SK-N-MC (cell line): ENCODE measurements at places on chromosomes 11 and 22.

DNA sequence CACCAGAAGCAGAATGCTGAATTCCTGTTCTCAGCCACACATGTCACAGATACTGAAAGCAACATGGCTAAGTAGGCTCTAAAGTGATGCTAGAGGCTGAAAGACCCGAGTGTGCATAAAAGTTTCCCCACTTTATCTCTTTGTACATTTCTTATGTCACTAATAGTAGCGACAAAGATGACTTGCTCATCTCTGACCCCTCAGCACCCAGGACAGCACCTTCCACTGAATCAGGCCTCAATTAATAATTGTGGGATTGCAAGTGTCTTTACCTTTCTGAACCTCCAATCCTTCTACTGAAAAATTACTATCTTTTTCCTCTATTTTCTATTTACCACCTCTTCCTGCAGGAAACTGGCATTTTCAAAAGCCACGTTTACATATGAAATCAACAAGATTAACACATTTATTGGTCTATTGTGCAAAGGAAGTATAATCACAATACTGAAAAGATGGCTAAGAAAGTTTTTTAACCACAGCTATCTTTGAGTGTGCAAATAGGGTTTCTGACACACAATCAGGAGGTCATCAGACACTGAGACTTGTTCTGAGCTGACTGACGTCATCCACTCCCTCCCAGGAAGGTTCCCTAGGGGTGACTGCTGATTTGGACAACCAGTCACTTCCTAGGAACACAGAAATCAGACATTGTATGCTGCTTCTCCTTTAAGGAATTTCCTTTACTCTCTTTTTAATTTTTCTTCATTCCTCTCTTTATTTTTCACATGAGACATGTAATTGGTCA is 213.9 kb upstream of the ISX start:
- DNase-seq = no peak

- DNase-seq = no peak
Measured at GRCh38 chr11:88295028-88295427, 42.5 kb downstream of the CTSC start.

GRCh38 chr11:125951731-125952130 is 5.9 kb downstream of the VSIG10L2 start:
- no peak for DNase-seq

GRCh38 chr22:46572911-46573780 is 35.7 kb upstream of the CELSR1 start:
- DNase-seq = no peak

- no peak for DNase-seq
Measured at GRCh38 chr22:39486951-39487825, 14.9 kb upstream of the MIEF1 start.

- no peak for DNase-seq
Measured at GRCh38 chr11:27046956-27047355, 6.3 kb downstream of the BBOX1 start.

- no peak for DNase-seq
Measured at GRCh38 chr11:64450168-64450560, 91.2 kb downstream of the RPS6KA4 start.

GRCh38 chr11:109791337-109791736 is 301.9 kb upstream of the ZC3H12C start:
- no peak for DNase-seq

GRCh38 chr22:36512991-36513390 is 6.2 kb upstream of the FOXRED2 start:
- no peak for DNase-seq

GRCh38 chr22:17397756-17398547 is 28.7 kb downstream of the CECR2 start:
- DNase-seq = no peak

GRCh38 chr11:114298710-114299109 is 2.5 kb downstream of the NNMT start:
- DNase-seq = no peak

GRCh38 chr11:33622186-33622585 is 78.4 kb downstream of the C11orf91 start:
- DNase-seq = no peak

DNA sequence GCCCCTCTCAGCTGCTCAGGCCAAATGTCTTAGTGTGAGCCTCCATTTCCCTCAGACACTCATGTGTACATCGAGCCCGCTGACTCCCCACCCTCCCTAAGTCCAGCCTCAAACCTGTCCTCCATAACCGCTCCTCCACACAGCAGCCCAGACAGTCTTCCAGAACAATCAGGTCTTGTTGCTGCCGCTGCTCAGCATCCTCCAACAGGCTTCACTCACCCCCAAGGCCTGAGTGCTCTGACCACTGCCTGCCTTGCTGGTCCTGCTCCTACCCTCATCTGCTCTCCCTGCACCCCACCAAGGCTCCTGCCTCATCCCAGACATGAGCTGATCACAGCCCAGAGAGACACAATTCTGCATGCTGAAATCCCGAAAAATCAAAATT is 17.1 kb downstream of the PSMD13 start:
- no peak for DNase-seq

- no peak for DNase-seq
Measured at GRCh38 chr11:102727890-102728289, 3.1 kb upstream of the MMP8 start.

GRCh38 chr11:4040461-4040860 is 54.1 kb upstream of the RRM1 start:
- no peak for DNase-seq

- DNase-seq = no peak
Measured at GRCh38 chr22:30023099-30023660, 57.1 kb upstream of the HORMAD2 start.

DNA sequence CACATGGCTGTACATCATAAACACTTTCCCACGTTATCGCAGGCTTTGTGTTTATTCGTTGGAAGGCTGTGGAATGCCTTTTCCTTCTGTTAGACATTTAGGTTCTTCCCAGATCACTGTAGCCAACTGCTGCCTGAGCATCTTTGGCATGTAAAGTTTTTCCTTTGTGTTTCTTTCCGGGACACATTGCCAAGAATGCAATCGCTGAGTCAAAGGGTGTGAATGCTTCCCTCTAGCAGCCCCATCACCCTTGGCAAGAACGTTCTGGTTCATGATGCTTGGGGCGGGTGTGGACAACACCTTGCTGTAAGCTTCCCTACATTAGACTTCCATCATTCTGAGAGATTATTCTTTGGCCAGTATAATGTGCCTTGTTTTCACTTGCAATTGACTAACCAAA is 136.2 kb downstream of the OSBP2 start:
- no peak for DNase-seq

GRCh38 chr22:29830585-29830984 is 7.5 kb downstream of the ASCC2 start:
- DNase-seq = no peak

DNA sequence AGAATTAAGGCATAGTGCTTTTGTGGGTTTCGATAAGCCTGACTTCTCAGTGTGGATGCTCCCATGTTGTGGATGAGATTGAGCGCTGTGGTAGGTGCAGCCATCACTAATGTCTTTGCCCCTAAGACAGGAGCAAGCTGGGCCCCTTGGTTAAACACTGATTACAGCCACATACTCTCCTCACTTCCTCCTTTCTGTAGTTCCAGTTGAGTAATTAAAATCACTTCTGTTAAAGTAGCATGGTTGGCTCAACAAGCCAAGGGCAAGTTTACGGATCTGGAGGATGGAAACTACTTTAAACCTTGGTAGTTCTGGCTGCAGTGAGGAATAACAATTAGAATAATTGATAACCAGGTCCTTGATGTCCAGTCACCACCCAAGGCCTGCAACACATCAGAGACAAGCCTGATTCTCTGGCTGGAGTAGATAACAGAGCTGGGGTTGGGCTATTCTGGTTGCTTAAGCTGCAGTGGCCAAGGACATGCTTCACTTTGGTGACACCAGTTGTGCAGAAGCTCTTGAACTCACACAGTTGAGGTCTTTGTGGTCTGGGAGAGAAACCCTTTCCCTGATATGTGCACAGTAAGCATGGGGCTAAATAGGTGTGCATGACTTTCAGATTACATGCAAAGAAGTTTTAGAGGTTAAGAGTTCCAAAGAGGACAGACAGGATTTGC is 81.3 kb downstream of the KIRREL3 start:
- DNase-seq = no peak

GRCh38 chr11:82899957-82900276 is 313 bp downstream of the PRCP start:
- no peak for DNase-seq
